ELR (cell line): ENCODE measurements at places on chromosomes 1 and 21.

DNA sequence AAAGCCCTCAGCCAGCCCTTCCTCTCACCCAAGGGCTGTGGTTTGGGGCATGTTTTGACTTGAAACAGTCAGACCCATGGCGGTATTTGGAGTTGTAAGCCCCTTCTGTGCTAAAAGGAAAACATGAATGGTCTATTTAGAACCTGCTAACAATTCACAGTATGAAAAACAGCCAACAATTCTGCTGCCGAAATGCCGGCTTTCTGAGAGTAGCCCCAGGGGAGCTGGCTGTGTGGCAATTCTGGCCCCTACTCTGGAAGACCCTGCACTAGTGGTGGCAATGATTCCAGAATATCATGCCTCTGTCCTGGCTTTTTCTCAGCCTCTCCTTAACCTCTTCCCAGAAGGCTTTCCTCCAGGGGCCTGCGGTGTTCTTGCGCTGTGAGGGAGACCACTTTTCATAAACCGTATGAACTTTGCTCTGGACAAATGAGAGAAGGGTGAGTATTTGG, 118.7 kb downstream of the EDEM3 start:
- DNase-seq, result no peak

- DNase-seq, result no peak
These were observed 533.8 kb upstream of the TMPRSS15 start for GRCh38 chr21:18937337-18937736.

GRCh38 chr1:52532731-52533327, 20.1 kb downstream of the TUT4 start:
- no peak for DNase-seq

GRCh38 chr1:63640633-63641567, 47.7 kb downstream of the PGM1 start:
- no peak for DNase-seq

DNA sequence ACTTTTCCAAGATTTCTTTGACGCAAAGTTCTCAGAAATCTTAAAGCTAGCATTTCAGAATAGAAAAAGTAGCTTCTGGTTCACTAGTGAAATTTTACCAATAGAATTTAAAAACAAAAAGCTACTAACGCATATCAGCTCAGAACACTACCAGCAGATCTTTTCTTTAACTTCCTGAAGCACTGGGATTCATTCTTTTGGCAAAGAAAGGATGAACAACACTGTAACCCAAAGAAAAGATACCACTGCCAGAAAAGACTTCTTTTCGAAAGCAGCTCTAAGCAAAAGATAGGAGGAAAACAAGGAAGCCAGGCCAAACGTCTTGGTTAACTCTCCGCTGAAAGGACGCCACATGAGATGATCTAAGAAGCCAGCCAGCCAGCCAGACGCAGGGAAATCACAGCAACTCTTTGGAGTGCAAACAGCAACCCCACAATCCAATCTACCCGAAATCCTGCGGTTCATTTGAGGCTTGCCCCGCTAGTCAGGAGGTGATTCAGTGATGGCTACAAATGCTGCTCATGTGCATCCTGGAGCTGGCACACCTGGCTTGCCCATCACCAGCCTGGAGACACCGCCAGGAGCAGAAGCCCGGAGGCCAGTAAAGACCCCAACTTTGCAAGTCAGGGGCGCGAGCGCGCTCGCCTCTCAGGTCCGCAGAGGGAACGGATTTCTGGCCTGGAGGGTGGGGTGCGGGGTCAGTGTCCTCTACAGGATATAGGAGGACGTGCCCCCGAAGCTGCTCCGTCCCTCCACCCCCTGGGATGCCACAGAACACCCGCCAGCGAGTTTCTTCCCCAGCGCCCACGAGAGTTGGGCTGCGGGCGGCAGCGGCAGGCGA, 812 bp downstream of the NBPF1 start:
- peak; percentile 91 for DNase-seq

DNA sequence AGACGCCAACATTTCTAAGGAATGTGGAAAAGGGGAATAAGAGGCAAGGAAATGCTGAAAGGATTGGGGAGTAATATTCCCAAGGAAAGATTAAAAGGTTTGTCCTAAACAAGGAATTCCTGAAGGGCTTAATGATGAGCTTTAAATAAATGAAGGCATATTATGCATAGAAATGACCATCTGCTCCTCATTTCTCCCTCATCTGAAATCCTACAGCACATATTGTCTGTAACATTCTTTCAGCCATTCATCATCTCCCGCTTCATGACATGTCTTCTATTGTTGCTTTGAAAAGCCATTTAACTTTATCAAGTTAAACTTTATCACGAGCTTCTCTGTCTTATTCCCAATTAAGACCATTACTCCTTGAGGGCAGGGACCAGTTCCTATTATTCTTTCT, 608.7 kb upstream of the PLXNA2 start:
- no peak for DNase-seq
